ENCODE measurements at places on chromosomes 13 and 19.
A peak's percentile ranks its signal among the peaks of the same experiment; 100 is the strongest.

GRCh38 chr19:40608240-40608621, 7.1 kb downstream of the LTBP4 start:
- no peak for DNase-seq

DNA sequence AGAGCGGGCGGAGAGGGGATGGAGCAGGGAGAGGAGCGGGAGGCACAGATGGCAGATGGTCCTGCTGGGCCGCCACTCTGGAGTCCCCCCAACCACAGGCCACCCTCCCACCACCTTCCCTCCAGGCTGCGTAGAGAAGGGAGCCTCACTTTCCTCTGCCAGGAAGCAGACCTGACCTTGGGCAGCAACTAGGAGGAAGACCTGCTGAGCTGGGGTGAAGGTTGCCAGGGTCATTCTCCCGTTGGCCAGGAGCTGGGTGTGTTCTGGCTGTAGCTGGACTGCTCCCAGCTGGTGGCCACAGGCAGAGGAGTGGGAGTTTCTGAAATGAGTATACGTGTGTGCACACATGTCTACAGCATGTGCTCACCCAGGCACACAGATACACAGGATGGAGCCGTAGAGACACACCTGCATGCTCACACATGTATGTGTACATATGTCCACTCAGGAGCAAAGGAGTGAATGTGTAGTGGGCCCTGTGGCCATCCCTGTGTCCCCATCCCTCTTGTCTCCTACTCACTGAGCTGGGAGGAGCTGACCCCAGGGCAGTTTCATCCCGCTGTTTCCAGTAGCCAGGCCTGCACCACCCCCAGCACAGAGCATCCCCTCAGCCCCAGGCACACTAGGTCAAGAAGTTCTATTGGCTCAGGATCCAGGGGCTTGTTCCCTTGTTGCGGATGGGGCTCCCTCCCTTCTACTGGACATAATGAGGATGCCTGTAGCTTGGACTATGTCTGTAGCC, 53.0 kb downstream of the CHST8 start:
- no peak for DNase-seq

- no peak for DNase-seq
Measured at GRCh38 chr19:16398530-16399249, 73.1 kb downstream of the EPS15L1 start.

GRCh38 chr13:21997726-21998125, 326.9 kb downstream of the FGF9 start:
- DNase-seq: no peak

DNA sequence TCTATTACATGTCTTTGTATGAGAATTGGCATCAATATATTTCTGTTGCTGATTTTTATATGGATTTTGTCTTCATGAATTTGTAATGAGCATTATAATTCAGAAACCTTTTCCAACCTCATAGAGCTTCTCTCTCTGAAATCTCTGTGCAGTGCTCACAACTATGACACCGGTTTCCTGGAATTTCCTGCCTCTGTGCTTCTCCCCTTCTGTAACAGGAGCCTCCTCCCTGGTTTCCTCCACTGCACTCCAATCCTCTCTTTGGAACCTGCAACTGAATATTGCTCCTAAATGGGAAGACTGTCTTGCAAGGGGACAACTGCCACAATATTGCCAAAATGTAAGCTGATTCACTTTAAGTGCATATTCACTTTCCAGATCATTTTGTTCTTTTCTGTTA, 1147.9 kb downstream of the UQCRFS1 start:
- DNase-seq: no peak

- peak; percentile 33 for DNase-seq
Measured at GRCh38 chr19:28633319-28634018, 579.5 kb downstream of the UQCRFS1 start.

GRCh38 chr13:46569456-46569855, 16.5 kb downstream of the LRCH1 start:
- no peak for DNase-seq

DNA sequence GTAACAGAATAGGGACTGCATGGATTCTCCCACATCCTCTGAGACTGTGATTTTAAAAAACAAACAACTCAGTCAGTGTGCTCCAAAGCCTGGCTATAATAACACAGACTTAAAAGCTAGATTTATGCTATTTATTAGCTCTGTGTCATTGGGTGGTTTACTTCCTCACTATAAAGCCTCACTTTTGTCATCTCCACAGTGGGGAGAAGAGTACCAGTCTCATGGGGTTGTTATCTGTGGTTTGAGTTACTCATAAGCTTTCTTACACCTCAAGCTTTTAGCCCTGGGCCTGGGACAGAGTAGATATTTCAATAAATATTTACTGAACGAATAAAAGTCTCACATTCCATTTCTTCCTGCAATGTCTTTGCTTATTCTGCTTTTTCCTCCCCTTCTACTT, 5.3 kb downstream of the RNASEH2B start:
- no peak for DNase-seq

GRCh38 chr19:5222821-5223321, 117.7 kb downstream of the PTPRS start:
- no peak for DNase-seq

- no peak for DNase-seq
Measured at GRCh38 chr13:59229861-59230260, 933.9 kb downstream of the DIAPH3 start.

- DNase-seq: no peak
Measured at GRCh38 chr13:114129649-114130062, 2.8 kb downstream of the RASA3 start.

DNA sequence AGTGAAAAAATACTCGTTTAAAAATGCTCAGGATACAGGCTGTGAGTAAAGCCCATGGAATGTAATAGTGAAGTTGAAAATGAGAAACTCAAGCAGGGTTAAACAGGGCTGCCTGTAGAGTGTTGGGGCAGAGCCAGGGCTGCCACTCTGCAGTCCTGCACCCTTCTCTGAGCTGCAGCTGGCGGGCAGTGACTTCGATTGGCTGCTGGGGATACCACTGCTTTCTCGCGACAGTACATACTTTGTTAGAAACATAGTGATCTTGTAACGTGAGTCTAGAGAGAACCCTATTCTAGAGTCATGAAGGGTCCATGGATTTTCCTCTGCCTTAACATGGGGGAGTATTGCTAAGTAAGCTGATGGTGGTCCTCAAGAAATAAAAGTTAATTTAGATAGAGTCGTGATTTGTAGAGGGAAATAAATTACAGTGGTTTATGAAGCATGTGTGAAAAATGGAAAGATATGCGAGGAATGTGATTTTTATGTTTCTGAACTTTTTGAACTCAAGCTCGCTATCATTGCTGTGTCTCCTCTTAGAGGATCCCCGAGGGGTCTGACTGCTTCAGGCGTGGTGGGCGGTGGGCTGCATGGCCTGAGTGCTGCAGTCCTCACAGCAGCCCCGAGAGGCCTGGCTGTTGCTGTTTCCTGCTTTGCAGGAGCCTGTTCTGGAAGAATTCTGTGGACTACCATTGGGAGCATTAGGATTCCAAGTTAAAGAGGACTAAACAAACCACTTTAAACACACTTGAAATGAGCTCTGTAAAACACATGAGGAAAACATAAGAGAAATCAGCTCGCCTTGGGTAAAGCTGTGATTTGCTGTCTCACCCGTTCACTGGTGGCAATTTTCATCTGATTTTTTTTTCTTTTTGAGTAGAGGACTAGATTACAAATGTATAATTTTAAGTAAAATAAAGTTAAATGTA, 95.7 kb downstream of the ARHGEF7 start:
- no peak for DNase-seq

- DNase-seq: no peak
Measured at GRCh38 chr19:15556634-15557181, 48.4 kb downstream of the CYP4F22 start.

Measured in CD4-positive, alpha-beta T cell treated with Interleukin-1 beta for 1 hour (primary cell).